ENCODE measurements at places on chromosomes 3 and 15. TPM values are rescaled to one million over a fixed set of nuclear protein-coding genes. Genes with fewer than 3 reads are reported as not detected.

- DNase-seq, result no peak
Measured at GRCh38 chr15:46126581-46126980, 491.8 kb downstream of the SQOR start.

- DNase-seq, result no peak
Measured at GRCh38 chr3:74465715-74466410, 148.6 kb downstream of the CNTN3 start.

GRCh38 chr3:115022835-115023398 is 124.2 kb downstream of the ZBTB20 start:
- DNase-seq, result no peak

DNA sequence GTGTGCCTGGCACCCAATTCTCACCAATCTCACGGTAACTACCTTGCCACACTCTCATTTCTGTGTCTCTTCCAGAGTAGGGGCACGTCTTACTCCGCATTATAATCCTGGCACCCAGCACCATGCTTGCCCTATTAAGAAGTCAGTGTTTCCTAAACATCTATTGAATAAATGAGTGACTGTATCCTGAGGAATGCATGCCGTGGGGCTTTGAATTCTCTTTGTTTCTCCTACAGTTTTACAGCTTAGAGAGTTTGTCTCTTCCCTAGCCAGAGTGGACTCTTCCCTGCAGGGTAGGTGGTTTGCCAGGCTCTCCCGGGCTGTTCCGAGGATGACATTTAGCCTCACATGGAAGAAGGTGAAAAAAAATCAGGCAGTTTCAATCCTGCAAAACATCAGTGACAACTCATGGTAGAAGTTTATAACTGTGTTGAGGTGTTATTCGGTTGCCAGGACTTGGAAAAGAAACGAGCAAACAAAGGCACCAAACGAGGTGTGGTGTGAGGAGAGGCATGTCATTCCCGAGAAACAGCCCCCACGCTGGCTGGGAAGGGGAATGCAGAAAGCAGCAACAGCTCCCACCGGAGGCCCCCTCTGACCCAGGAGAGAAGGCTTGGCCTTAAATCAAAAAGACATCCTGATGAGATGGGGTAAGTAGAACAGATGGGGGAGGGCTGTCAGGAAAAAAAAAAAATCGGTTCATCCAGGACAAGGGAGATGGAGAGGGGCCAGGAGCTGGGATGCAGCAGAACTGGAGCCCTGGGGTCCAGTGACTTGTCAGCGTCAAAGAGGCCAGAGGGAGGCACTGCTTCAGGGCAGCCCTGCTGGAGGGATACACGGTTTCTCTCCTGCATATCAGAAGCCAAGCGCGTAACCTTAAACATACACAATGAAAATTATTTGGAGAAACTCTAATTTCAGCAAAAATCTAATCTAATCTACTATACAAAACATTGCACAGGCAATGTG is 168.4 kb upstream of the ARRDC4 start:
- DNase-seq, result no peak

DNA sequence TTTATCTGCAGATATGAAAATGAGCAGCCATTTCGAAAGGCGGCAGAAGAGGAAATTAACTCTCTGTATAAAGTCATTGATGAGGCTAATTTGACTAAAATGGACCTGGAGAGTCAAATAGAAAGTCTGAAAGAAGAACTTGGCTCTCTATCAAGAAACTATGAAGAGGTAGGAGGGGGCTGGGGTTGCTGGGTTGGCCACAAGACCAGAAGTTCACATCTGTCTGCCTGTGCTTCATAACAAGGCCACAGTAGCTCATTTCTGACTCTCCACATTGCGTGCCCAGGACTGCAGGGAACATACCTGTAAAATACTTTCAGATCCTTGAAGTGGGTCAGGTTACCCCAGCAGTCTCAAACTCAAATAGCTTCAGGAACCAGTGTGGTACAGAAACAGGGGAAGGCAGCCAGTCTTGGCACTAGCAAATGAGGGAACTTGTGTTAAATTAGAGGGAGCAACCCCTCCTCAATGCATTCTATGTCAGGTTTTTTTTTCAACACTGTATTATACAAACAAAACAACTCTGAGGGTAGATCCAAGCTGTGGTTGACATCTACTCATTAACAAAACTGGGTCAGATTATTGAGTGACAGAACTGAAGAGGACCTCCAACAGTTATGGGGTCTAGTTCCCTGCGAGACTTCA is 48.7 kb downstream of the BFSP2 start:
- no peak for DNase-seq

GRCh38 chr15:64443747-64444621 is 16.4 kb upstream of the ZNF609 start:
- no peak for DNase-seq

GRCh38 chr3:128760881-128761280 is 34.9 kb downstream of the RAB7A start:
- DNase-seq, result no peak

DNA sequence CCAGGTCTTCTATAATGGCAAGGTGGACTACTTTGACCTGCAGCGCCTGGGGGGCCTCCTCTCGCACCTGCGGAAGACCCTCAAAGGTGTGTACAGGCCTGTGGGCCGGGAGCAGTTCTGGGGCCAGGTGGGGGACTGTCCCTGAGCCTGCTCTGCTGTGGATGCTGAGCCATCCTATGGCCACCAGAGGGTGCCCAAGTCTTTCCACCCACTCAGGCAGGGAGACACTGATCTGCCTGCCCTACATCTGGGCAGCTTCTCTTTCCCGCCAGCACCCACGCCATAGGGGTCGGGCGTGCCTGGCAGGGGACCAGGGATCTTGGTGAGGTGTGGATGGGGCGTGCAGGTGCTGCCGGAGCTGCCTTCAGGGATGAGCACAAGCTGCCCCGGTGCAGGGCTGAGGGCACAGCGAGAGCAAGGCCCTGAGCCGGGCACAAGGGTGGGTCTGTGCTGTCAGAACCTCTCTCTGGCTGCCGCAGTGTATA is 14.1 kb downstream of the RNF123 start:
- DNase-seq, result peak; percentile 68

- DNase-seq, result no peak
Measured at GRCh38 chr3:143594206-143594605, 254.1 kb downstream of the SLC9A9 start.

- DNase-seq, result peak; percentile 45
Measured at GRCh38 chr3:14203521-14204079, 25.0 kb downstream of the LSM3 start.

DNA sequence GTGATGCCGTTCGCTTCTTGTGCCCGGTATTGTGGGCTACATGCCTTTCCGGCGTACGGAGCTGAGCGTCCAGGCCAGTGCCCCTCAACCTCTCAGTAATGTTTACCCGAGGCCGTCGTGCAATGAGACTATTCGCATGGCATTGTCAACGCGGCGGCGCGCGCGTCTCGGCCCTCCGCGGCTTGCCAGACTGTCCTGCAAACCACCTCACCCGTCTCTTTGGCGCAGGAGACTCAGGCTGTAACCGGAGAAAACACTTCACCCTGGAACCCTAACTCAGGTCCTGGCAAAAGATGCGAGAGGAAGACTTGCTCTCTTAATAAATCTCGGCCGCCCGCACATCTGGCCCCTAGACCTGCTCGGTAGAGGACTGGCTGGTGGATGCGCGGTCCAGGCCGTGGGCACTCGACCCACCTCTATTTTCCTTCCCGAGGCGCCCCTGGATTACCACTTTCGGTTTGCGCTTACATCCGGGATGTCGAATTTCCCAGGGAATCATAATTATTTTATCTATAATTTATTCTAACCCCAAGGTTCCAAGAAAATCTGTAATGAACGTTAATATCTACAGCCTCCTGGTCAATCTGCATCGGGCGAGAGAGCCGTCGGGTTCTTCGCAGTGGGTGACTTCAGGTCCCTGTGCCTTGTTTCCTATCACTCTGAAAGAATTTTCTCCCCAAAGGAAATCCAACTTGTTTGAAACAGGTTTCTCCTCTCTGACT is 71.8 kb upstream of the POLG start:
- DNase-seq, result no peak

GRCh38 chr3:84755860-84756259 is 202.9 kb upstream of the CADM2 start:
- no peak for DNase-seq

DNA sequence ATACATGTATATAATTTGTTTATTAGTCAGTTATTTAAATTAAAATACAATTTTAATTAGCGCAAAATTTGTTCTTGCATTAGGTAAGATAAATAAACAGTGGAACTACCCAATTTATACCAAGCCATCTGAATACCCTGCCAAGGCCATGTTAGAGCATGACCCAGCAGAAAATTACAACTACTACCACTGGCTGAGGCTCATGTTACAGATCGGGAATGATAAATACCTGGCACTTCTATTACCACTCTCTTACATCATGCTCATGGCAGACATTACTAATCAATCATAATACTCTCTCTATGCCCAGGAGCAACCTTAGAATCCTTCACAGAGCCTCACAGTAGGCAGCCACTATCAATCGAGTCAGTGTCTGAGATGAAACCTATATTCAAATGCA is 21.2 kb upstream of the LMOD3 start:
- DNase-seq, result no peak

Gene THUMPD3
- total RNA-seq, result 58.6 TPM

Gene SKOR1
- total RNA-seq, result 0.07 TPM

Gene PRSS50
- 0.10 TPM for total RNA-seq

Gene PLIN1
- total RNA-seq, result 4.7 TPM

Gene C3orf49
- total RNA-seq, result not detected

Gene OR5K2
- not detected for total RNA-seq

Gene IL12A
- total RNA-seq, result 0.32 TPM

Data from left ventricle myocardium superior (tissue), 1 donor.